Hypothalamus (tissue), 51 donors: ENCODE measurements at places on chromosomes 3 and 15.

DNA sequence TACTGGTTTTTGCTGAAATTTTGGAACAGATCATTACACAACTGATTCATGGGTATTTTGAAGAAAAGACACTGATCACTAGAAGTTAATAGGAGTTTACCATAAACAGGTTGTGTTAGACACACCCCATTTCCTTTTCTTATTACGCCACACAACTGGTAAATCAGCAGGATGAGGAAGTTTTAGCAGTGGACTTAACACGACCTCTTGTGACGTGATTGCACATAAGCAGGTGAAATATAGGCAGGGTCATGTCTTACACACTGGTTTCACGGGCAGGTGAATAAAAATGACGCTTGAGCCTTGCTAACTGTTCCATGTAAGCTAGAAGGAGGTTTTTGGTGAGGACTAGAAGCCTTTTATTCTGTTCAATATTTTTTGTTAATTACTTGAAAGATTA is 27.1 kb upstream of the TPRG1 start:
- no peak for DNase-seq

GRCh38 chr3:16313886-16314645 is 49.1 kb downstream of the OXNAD1 start:
- DNase-seq: no peak

- DNase-seq: no peak
Measured at GRCh38 chr3:62815981-62816380, 59.2 kb downstream of the CADPS start.

- DNase-seq: peak; percentile 12
Measured at GRCh38 chr15:66565741-66566144, at the start of gene LCTL. Gene LCTL, minus strand, starts transcription at chr15:66565998. Its CDS starts 633 bp downstream, at chr15:66565365.

- no peak for DNase-seq
Measured at GRCh38 chr15:40731034-40731433, 24.0 kb downstream of the RMDN3 start.

DNA sequence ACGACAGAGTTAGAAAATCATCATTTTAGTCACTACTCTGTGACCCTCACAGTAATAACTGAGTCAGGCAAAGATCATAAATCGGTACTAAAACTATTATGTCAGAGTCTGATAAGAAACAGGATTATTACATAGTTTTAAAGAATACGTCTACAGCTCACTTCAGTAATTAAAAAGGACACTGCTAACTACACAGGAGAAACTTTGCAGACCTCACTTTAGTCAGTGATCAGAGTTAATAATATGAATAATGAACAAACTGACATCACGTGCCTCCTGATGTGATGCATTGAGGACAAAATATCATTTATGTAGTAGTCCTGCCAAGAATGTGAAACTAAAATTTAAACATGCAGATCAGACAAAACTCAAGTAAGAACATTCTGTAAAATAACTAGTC is 162.2 kb downstream of the PCCB start:
- no peak for DNase-seq

GRCh38 chr15:25568751-25569150 is 129.9 kb upstream of the UBE3A start:
- peak; percentile 2 for DNase-seq

DNA sequence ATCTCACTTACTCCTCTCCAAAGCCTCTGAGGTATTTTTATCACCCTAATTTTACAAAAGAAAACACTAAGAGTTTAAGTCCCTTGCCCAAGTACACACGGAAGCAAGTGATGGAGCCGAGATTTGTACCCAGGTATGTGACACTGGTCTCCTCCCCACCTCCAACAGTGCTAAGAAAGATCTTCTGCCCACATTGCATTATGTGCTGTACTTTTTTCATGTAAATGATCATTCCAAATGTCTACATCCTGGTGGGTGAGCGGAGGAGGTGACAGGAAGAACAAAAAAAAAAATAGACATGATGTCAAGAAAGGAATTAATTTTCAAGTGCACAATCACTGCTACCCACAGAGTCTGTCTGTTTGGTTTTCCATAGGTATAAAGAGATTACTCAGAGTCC is 694.1 kb downstream of the FHIT start:
- no peak for DNase-seq

- no peak for DNase-seq
Measured at GRCh38 chr3:175571096-175571495, 712.0 kb downstream of the NAALADL2 start.

GRCh38 chr3:52352566-52352965 is 36.4 kb downstream of the DNAH1 start:
- DNase-seq: no peak

- DNase-seq: no peak
Measured at GRCh38 chr3:186381424-186382216, 19.6 kb upstream of the DGKG start.

DNA sequence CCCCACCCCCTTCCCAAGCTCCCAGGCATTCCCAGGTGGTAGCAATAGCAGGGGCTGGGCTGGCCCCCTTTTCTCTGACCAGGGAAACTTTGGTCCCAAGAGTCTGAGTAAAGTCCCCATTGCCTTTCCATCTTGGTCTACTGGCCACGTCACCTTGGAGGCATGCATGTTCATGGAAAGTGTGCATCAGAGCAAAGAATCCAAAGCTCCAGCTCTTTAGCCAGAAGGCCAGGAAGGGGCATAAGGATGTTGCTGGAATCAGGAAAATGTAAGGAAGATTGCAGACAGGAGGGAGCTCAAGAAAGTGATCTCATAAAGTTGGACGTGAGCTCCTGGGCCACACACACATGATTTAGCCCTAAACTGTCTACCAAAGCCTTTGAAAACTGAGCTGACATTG is 63.6 kb downstream of the KBTBD12 start:
- DNase-seq: no peak

- DNase-seq: no peak
Measured at GRCh38 chr3:112425858-112426750, 73.2 kb downstream of the BTLA start.

DNA sequence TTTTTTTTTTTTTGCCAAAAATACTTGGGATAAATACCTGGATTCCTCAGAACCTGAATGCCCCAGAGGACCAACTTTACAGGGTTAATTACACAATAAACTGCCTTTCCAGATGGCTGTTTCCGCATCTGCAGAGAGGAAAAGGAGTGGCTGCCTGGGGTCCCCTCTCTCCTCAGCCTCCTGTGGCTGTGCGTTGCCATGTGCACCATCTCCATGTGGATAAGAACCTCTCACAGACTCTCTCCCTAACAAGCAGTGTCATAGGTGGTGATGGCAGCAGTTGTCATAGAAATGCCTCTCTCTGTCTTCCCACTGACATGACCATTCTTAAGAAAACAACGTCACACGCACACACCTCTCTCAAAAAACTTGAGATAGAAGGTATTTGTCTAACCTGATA is 179.4 kb downstream of the RPLP1 start:
- DNase-seq: no peak

- DNase-seq: no peak
Measured at GRCh38 chr3:128077202-128077624, 25.0 kb downstream of the SEC61A1 start.

GRCh38 chr15:69648212-69648611 is 195.6 kb downstream of the RPLP1 start:
- DNase-seq: no peak

- DNase-seq: no peak
Measured at GRCh38 chr3:22506871-22507270, 696.3 kb upstream of the UBE2E2 start.

DNA sequence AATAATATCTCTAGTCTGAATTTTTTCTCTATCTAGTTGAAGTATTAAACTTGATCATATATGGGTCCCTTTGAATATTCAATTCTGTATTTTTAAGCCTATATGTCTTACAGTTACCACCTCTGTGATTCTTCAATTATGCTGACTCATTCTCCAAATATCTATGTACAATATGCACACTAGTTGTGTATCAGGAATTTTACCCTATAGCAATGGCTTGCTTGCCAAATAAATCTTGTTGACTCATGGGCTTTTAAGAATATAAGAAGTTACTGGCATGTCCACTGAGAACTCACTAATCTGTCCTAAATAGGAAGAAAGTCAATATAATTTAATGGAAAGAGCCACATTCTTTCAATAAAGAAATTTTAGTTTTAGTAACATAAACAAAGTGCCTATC is 656.3 kb downstream of the RBMS3 start:
- no peak for DNase-seq

DNA sequence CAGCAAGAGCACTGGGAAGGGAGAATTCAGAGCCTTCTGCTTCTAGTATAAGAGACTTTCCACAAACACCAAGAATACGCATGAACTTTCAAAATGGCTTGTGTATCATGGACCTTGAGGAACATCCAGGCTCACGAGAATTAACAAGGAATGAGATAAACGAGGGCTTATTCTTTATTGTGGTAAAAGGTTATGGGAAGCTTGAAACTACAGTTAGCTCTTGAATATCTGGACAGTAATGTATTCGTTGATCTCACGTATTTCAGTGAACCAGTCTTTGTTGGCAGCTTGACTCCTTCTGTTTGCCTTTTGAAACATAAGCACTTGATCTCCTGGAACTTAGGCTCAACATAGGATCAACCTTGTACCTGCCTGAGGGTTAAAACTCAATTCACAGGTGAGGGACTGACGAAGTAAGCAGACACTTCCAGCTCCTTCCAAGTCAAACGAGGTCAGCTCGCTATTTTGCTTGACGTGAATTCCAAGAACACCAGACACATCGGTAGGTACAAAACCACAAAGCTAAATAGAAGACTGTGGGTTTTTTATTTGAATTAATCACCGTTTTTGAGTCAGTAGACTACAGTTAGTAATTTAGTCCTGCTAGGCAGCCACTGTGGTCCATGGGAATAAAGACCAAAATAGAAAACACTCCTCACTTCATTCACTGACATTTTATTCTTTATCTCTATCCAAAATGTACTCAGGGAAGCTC is 30.8 kb downstream of the GALNT15 start:
- DNase-seq: no peak

GRCh38 chr3:55852326-55852725 is 365.2 kb upstream of the WNT5A start:
- DNase-seq: no peak

DNA sequence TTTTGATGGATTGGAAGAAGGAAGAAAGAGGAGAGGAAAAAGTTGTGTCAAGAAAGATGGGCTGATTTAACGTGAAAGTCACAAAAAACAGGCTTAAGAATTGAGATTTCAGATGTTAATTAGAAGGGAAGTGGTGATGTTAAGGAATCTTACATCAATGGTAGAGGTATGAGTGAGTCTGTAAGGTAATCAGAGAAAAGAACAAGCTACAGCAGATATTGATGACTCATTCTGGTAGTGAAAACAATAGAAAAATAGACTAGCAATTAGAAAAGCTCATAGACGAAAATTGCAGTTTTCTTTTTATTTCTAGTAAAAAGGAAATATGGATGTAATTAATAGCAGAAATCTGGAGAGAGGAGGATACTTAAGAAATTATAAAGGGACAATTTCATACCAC is 559.6 kb downstream of the MCTP2 start:
- no peak for DNase-seq

DNA sequence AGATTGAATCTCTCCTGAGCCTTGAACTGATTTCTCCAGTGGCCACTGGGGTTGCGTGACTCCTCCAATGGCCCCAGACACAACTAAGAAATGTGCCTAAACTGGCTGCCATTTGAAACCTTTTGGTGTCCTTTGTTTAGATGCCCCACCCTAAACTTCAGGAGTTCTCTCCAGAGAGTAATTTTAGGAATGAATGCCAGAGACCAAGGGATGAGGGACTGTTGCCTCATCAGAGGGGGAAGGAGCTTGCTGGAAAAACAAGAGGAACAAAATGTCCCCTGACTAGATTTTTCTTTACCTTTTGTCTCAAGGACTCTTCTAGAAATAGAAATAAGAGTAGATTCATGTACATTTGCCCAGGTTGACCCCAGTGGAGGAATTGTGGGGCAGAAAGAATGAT is 8.1 kb upstream of the ADPRH start:
- DNase-seq: no peak

GRCh38 chr3:122052968-122053367 is 2.2 kb upstream of the CD86 start:
- no peak for DNase-seq

GRCh38 chr15:88719654-88720053 is 80.8 kb downstream of the ISG20 start:
- no peak for DNase-seq

- peak; percentile 59 for DNase-seq
Measured at GRCh38 chr15:74955796-74956647, 550 bp downstream of the RPP25 start.

DNA sequence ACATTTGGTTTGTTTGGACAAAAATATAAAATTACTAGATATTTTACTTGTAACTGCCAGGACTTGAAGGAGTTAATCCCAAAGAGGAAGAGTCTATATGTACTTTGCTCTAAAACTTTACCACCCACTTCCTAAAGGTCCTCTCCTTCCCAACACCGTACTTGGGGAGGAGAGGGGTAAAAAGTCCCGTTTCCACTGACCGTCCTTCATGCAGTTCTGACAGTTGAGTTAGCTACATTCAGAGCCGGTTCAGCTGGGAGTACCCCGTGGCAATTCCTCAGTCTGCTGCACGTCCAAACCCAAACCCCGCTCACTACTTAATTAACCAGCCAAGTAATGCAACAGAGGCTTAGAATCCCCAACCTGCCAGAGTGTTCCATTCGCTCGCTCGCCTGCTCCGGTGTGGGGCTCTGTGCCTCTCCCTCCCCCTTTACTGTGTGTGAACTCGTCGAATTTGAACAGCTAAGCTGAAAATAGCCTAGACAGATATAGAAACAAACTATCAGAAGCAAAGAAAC is 519.7 kb downstream of the FOXP1 start:
- no peak for DNase-seq

GRCh38 chr3:147159141-147159540 is 247.2 kb downstream of the ZIC4 start:
- DNase-seq: no peak

GRCh38 chr3:128546646-128547045 is 53.6 kb upstream of the GATA2 start:
- no peak for DNase-seq

DNA sequence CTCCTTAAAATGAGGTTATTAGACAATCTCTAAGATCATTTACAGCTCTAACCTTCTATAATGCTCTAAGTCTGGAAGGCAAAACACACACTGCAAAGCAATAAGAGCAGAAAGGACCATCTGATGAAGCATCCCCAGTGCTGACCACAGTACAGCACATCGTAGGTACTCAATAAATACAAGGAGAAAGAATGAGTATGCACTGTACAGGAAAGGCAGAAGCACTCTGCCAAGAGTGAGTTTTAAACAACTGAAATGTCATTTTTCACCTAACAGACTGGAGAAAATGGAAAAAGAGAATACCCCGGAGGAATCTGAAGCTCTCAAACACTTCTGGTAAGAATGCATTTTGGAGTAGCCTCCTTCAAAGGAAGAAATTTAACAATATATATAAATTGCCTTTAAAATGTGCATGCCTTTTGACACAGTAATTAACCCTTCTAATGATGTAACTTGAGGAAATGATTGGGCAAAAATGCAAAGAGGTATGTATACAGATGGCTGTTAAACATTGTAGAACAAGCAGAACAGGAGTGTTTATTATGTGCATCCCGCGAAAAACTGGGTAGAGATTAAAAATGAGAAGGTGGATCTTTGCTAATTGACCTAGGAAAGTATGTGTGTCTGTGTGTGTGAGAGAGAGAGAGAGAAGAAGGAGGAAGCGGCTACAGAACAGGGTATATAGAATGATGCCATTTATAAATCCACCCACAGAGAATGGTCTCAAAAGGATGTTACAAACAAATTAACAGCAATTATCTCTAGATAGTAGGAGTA is 8.0 kb upstream of the OXTR start:
- no peak for DNase-seq
